ENCODE measurements at places on chromosomes 11 and 22.

- DNase-seq: no peak
Measured at GRCh38 chr11:110991661-110992355, 253.7 kb upstream of the POU2AF2 start.

GRCh38 chr11:86117001-86117711 lies 48.3 kb upstream of the PICALM start:
- DNase-seq: no peak

DNA sequence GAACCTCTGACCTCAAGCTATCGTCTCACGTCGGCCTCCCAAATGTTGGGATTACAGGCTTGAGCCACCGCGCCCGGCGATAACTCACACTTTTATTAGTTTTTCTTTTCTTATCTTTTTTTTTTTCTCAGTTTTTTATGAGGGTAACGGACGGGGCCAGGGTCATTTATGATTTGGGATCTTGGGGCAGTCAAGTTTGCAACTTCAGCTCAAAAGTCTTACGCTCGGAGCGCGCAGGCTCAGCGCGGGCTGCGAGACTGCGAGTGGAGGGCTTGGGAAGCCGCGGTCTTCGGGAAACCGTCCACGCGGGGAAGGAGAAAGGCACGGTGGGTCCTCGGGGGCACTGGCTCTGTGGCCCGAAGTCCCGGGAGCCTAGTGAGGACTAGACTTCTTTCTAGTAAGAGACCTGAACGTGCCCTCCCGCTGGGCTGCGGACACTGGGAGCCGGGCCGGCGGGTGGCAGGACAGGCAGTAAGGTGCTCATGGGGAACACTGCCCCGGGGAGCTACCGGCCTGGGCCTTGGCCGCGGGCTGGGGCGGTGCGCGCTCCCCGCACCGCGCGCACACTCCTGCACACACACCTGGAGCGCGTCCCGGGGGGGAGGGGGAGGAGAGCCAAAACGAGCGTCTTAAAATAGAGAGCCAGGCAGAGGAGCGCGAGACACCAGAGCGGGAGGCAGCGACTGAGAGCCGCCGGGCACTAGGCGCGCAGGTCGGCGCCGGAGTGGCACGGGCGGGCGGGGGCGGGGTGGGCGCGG lies 476 bp upstream of the BARX2 start:
- DNase-seq: no peak

DNA sequence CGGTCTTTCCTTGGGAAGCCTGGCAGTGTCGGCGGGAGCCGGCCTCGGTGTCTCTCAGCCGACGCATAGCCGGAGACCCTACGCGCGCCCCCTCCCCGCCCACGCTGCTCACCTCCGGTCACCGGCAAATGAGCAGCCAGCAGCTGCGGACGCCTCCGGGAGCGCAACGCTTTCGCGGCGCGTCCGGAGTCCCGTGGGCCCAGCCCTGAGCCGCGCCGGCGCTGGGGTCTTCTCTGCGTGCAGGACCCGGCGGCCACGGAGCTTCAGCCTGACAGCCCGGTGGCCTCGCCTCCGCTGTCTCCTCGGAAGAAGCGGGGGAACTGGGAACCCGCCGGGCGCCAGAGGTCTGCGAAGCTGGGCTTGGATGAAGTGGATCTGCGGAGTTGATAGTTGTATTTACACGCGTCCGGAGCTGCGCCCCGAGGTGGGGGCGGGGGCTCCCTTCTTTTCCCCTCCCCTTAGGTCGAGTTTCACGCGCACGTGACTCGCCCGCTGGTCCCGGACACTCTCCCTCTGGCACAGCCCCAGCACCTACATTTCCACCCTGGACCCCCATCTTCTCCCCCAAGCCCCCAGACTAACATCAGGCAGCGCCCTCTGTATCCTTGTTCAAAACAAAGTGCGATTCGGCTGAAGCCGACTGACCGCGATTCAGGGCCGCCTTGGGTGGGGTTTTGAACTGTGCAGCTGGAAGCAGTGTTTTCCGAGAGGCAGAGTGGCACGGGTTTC lies at the start of gene SLC43A1:
Gene SLC43A1 (minus strand): TSS at position 371 of the 729 bp plus-strand sequence. CDS start 1,591 bp downstream, outside the sequence.
- no peak for DNase-seq

DNA sequence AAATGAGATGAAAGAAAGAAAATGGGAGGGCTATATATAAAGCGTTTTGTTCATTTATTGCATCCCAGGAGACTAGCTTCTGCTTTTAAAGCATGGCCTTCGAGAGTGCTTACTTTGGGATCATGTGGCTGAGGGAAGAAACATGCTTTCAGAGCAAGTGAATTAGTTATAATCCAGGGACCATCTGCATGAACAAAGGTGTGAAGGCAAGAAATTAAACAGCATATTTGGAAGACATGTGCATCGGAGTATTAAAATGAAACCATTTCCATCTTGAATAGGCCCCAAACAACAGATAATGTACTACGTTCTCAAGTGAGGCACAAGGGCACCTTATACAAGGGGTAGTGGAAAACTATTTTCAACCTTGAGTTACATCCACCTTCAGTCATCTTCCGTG lies 51.4 kb downstream of the ZBTB44 start:
- DNase-seq: no peak

DNA sequence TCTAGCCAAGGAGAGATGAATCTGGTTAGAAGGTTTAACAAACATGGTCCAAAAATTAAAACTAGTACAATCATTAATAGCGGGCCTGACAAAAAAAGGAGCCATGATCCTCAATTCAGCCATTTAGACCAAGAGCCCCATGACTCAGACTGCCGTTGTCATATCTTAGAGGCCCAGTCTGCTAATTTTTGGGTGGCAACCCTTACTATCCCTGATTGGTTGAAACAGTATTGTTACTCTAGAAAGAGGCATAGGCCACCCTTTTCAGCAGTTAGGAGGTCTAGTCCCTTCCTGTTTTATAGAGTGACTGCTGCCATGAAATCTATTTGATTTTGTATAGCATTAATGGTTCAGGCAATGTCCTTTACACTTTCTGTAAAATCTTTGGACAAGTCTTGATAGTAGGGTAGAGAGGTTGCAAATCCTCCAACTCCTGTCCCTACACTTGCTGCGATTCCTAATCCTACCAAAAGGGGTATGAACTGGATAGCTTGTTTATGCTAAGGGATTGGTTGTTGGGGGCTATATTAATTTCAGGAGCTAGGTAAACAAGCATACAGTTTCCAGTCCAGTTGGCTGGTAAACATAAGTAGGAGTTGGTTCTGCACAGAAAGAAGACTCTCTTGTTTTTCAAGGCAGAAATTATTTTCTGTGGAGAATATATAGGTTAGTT lies 1056.3 kb upstream of the CNTN5 start:
- no peak for DNase-seq
